CD4-positive, alpha-beta T cell treated with Interleukin-15 for 1 hour (primary cell): ENCODE measurements at places on chromosomes 1 and 21.

GRCh38 chr1:174800216-174800851 lies 199.4 kb upstream of the CACYBP start:
- DNase-seq, result no peak

DNA sequence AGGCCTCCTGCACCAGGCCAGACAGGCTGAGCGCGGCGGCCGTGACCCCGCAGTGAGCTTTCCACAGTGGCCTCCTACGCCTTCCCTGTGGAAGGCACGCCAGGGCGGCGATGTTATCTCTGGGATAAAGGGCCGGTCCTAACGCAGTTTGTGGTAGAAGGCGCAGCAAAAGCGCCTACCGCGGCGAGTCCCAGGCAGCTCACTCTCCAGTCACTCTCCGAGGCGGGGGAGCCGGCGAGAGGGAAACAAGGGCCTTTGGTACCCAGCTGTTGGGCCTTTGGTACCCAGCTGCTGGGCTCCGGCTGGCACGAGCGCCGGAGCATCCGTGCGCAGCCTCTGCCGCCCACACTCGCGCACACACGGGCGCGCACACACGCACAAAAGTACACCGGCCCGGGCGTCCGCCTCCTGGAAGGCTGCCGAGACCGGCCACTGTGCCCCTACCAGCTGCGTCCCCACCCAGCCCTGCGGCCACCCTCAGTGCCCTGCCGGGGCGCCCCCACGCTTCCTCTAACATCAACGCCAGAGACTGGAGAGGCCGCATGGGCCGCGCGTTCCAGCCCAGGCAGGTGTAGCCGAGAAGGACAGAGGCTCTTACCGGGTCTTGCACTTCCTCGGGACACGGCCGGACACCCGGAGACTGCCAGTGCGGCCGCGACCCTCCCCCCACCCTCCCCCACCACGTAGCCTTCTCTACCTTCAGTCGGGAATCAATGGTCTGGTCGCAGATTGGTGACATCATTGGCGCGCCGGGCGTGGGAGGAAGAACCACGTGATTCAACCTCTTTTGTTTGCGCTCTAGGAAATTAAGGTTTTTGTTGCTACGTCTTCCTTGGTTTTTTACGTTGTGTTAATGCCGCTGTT lies 19.5 kb upstream of the ADAR start:
- DNase-seq, result peak; percentile 85

DNA sequence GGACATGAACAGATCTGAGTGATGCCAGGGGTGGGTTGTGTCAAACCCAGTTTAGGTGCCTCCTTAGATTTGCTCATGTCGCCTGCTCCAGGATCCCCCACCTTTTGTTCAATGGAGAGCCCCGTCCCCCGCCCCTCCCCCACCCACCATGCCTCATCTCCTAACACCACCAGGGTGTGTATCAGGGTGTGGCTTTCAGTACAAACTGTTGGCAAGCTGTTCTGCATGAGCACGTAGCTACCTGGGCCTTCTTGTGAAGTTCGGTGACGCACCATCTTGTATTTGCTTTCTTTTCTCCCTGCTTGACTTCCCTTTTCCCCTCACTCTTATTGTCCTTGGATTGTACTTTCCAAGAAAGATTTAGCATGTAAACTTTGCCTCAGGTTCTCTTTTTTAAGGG lies 94.8 kb downstream of the EBNA1BP2 start:
- DNase-seq, result no peak

DNA sequence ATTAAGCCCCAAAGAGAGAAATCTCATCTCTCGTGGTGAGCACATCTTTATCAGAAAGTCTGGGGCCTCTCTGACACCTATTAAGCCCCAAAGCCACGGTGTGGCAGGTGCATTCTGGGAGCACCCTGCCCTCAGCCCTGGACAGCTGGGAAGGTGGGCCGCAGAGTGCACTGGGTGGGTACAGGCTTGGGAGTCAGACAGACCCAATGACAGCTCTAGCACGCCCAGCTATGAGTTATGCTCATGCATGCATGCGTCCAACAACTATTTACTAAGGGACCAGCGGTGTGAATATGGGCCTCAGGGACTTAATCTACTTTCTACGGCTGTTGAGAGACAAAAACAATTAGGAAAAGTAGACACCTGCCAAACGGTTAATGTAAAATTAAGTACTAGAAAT lies 46.6 kb downstream of the SLC66A1 start:
- DNase-seq, result no peak

- DNase-seq, result no peak
These were observed 1246.3 kb downstream of the NCAM2 start for GRCh38 chr21:22244516-22244915.

GRCh38 chr21:46151989-46152926 lies 3.1 kb downstream of the FTCD start:
- DNase-seq, result peak; percentile 13
